ENCODE measurements at places on chromosomes 2 and 18. TPM values are rescaled to one million over a fixed set of nuclear protein-coding genes. Genes with fewer than 3 reads are reported as not detected.

- no peak for DNase-seq
Observed at GRCh38 chr2:63369146-63369545, 219.1 kb downstream of the WDPCP start.

GRCh38 chr18:26802330-26803200 lies 62.9 kb downstream of the AQP4 start:
- DNase-seq, result no peak

- no peak for DNase-seq
Observed at GRCh38 chr2:64469261-64469660, 15.3 kb downstream of the LGALSL start.

Gene ANKRD30B
- not detected for total RNA-seq

Gene GALNT13
- total RNA-seq, result 0.21 TPM

DNA sequence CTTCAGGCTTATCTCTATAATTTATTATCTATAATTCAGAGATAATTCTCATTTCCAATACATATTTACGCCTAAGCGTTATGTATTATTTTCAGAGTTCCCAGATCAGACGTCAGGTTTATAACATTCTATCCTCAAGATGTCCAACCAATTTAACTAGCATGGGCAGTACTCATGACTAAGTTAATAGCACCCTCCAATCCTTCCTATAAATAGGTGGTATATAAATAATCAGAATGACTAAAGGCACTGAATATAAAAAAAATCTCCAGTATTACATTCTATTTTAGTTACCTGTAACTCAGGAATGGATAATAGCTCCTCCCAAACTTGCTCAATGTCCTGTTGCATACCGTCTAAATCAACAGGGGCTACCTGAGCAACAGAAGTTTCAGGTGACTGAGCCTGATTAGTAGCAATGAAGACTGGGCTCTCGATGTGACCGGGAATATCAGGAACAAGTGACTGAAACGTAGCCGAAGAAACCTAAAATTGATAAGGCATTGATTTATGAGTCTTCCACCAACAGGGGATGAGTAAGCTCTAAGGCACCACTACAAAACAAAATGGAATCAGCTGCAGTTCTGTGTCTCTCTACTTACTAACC lies 19.6 kb downstream of the HNRNPA3 start:
- no peak for DNase-seq

Gene OTX1
- total RNA-seq, result 0.06 TPM

DNA sequence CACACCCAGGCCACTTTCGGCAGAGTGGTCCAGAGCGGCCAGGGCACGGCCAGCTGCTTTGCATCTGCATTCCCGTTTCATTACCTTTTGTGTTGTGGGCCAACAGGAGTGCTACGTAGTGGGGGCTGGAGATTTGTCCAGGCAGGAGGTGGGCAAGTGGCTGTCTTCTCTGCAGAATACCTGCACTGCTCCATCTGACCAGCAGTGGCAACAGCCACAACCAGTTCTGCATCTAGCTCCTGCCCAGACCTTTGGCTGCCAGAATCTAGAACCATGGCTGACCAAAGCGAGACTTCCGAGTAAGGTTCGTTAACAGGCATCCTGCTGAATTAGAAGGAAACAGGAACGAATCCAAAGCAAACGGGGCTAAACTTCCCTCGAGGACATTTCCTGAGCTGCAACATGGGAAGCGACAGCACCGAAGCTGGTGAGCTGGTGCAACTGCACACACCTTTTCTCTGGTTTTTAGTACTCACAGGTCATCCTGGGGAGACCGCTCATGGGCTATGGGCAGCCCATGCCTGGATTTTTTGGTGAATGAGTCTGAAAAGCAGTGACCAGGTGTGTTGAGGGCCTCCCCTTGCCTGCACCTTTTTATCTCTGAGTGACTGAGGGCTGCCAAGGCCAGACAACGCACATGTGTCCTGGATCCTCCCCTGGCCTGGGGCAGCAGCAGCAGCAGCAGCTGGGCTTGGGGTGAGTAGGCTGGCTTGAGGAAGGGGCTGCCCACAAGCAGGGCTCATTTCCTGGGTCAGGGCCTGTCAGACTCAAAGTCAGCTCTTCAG lies 10.5 kb downstream of the GDF7 start:
- no peak for DNase-seq

Gene SLC14A1
- total RNA-seq, result 44.9 TPM

Gene AFF3
- total RNA-seq, result 6.8 TPM

- DNase-seq, result no peak
Observed at GRCh38 chr2:148971547-148971946, 67.0 kb upstream of the LYPD6B start.

DNA sequence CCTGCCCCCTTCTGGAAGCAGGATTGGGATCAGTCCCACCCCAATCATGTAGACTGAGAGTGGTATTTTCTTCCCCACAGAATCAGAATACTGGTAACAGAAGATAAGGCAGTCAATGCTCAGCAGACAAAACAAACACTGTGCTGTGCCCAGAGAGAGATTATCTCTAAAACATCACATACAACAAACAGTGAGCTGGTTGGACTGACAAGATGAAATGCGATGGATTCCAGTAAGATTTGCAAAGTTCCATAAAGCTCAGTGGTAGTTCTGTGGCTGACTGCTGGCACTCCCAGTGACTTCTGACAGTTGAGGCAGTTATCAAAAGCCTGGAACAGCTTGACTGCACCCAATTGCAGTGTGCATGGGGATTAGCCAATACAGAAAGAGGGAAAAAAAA lies 311.5 kb upstream of the MGAT5 start:
- DNase-seq, result no peak

- no peak for DNase-seq
Observed at GRCh38 chr2:159148901-159149300, 137.6 kb downstream of the WDSUB1 start.

- peak; percentile 20 for DNase-seq
Observed at GRCh38 chr2:203340791-203341487, 12.7 kb downstream of the ABI2 start.

Gene GALNT1
- total RNA-seq, result 59.5 TPM

Gene ELOA2
- not detected for total RNA-seq

DNA sequence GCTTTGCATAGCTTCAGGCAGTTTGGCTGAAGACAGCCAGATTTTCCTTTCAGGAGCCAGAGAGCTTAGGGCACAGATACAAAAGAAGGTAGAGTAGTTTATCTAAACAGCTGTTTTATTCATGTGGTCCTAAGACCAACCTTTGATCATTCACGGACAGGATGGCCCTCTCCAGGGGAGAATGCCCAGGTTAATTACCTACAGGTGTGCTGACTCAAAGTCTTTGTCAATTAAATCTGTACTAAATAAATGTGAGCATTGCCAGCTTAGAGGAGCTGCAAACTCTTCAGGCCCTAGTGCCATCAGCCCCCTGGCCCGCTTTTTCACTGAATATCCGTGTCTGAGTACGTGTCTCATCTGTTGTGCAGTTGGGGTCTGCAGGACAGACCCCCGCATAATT lies 554.7 kb downstream of the NUP35 start:
- DNase-seq, result no peak

Gene HOXD8
- total RNA-seq, result 8.9 TPM

- DNase-seq, result no peak
Observed at GRCh38 chr18:33375829-33376228, 64.7 kb downstream of the CCDC178 start.

- DNase-seq, result no peak
Observed at GRCh38 chr2:231410293-231411004, 14.9 kb downstream of the B3GNT7 start.

- peak; percentile 46 for DNase-seq
Observed at GRCh38 chr2:183063083-183063482, 15.5 kb upstream of the DUSP19 start.

DNA sequence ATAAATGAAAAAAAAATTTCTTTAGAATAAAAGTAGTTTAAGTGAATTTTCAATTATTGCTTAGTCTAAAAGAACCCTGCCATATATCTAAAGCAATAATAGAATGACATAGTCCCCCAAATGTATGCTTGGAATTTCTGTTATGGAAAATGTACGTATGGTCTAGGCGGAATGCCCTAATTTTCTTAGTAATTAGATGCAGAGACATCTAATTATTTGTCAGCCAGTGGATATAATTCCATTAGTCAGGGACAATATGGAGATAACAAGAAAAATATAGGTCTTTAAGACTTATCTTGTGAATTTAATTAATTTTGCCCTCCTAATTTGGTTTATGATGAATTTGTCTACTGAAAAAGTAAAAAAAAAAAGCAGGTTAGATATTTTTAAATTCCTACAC lies 460.9 kb upstream of the SOX11 start:
- no peak for DNase-seq

GRCh38 chr2:189444322-189444721 lies 3.0 kb downstream of the WDR75 start:
- DNase-seq, result peak; percentile 27

DNA sequence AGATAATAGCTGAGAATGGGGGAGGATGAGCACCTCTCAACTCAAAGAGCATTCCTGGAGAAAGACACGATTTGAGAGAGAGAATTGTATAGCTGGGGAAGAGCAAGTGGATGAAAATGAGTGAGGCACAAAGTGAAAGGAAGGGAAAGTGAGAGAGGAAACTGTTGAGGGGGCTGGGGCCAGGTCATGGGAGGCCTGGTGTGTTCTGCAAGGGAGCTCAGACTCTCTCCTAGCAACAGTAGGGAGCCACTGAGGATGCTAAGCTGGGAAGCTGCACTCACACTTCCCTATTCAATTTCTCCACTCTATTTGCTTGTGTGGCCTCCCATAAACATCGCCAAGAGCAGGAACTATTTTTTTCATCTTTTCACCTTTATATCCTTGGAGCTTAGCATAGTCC lies 14.8 kb downstream of the EVA1A start:
- DNase-seq, result no peak

- no peak for DNase-seq
Observed at GRCh38 chr2:188573453-188573852, 281.8 kb downstream of the GULP1 start.

Gene C2orf78
- not detected for total RNA-seq

GRCh38 chr2:23404426-23404825 lies 19.4 kb downstream of the KLHL29 start:
- DNase-seq, result peak; percentile 90

- DNase-seq, result no peak
Observed at GRCh38 chr2:238600506-238601432, 174.0 kb downstream of the ASB1 start.

- DNase-seq, result no peak
Observed at GRCh38 chr2:177721087-177721486, 328.5 kb downstream of the AGPS start.

DNA sequence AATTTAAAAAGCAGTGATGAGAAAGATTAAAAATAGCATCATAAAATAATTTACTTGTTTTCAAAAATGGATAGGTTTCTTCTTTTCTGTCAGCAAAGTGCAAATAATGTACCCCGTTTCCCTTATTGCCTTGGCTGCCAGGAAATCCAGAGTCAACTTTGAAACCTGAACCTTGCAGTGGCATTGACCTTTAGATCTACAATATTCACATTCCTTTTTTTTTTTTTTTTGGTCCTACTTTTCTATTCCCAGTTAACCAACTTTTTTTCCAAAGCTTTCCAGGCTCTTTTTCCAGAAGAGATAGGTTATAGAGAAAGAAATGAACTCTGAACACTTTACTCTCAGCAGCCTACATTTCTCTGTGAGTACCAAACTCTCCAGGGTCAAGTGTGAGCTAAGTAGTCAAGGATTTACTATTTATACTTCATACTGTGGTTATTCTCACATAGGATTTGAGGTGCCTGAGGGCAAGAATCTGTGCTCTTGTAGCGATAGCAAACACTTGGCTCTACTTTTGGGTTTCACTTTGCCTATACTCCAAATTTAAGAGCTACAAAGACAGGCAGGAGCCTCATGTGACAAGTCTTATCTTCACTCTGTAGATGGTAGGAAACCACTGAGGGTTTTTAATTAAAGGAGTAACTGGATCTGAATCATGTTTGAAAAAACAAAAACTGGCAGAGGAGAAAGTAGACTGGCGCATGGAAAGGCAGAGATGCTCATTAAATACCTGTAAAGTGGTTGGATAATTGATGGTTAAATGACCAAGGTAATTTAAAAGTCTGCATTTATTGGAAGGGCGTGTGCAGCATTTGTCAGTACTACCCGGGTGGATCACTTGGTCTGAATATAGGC lies 63.2 kb upstream of the TMEM17 start:
- DNase-seq, result no peak

- DNase-seq, result peak; percentile 58
Observed at GRCh38 chr2:239824046-239824694, 201.0 kb downstream of the NDUFA10 start.

- DNase-seq, result no peak
Observed at GRCh38 chr18:31205273-31205672, 42.6 kb upstream of the DSC1 start.

- no peak for DNase-seq
Observed at GRCh38 chr2:197596766-197597165, 78.6 kb downstream of the RFTN2 start.

Gene CPLX4
- not detected for total RNA-seq

- peak; percentile 36 for DNase-seq
Observed at GRCh38 chr2:119864318-119864717, 104.6 kb downstream of the PTPN4 start.

Gene KCNG2
- total RNA-seq, result not detected

- peak; percentile 59 for DNase-seq
Observed at GRCh38 chr2:237213315-237214022, 127.8 kb downstream of the COPS8 start.

Gene RIT2
- total RNA-seq, result not detected

- no peak for DNase-seq
Observed at GRCh38 chr2:100145893-100146656, 3.7 kb upstream of the AFF3 start.

DNA sequence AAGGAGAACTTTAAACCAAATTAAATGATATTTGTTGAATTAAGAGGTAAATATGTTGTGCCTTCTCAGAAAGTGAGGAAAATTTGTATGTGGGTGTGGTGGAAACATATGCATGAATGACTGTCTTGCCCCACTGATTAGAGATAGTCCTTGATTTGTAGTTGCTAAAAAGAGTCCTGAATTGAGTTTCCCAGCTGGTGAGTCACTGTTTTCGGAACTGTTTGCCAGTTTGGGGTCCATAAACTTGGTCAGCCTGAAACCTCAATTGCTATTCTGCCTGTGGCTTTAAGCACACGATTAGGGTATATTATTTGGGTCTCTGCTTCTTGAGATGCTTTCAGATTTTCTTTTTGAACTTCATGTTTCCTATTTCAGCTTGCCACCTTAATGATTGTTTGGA lies 53.3 kb downstream of the PIKFYVE start:
- no peak for DNase-seq

GRCh38 chr2:20490300-20491181 lies 43.7 kb downstream of the RHOB start:
- no peak for DNase-seq

Gene SETBP1
- total RNA-seq, result 2.1 TPM
